AG08396 (cell line): ENCODE measurements at places on chromosomes 7 and 10.

GRCh38 chr10:101938305-101939007 lies 94.9 kb upstream of the KCNIP2 start:
- peak; percentile 46 for DNase-seq

DNA sequence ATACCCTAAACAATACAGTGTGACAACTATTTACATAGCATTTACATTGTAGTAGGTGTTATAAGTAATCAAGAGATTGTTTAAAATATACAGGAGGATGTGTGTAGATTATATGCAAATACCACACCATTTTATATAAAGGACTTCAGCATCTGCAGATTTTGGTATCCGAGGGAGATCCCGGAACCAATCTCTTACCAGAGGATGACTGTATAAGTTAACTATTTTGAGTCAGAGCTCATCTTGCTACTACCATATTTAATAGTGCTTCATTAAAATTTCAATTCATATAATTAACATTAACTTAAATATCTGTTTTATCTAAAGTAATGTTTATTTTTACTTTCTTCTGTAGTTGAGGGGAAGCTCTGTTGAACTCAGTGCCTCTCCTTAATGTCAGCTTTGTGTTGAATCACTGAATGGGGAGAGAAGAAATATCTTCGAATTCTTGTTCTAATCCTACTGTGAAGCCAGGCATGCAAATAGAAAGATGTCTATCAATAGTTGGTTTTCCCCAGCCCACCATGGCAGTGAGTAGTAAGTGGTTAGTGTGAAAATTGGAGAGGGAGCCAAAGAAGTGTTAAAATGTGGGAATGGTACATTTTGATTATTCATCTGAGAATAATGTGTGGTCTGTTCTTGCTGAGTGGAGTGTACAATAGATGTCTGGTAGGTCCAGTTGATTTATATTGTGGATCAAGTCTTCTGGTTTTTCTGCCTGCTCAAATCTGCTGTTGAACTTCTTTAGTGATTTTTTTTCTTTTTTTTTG lies 90.1 kb upstream of the CYP26C1 start:
- peak; percentile 3 for DNase-seq

- DNase-seq = no peak
Observed at GRCh38 chr7:101960985-101961708, 143.7 kb downstream of the CUX1 start.

GRCh38 chr10:45433716-45434469 lies 59.9 kb downstream of the ALOX5 start:
- DNase-seq = peak; percentile 7

DNA sequence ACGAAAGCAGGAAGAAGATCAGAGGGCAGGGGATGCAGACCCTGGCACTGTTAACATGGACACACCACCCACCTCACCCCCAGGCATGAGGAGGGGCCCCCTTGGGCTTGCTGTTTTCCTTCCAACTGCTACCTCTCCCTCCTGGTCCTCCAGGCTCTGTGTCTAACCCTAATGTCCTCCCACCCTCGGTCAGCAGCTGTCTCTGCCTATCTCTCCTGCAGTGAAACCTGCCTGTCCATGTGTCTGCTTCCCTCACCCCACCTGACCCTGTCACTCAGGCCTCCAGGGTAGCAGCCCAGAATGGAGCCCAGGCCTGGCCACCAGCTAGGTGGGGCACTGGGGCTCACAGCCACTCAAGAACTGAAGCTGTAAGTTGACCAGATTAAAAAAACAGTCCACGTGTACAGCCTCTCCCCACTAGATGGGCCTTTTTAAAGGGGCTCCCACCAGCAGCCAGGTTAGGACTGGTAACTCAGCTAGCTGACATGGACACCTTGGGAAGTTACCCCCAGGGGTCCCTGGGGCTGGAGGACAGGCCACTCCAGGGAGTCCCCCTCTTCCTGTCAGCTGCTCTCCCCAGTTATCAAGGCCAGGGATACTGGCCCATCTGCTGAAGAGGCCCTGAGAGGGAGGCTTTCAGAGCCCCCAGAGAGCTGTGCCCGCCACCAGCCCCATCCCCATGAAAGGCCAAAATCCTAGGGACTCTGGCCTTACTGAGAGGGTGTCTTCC lies 1.5 kb downstream of the SMARCD3 start:
- DNase-seq = no peak

GRCh38 chr10:71209731-71210541 lies 2.4 kb upstream of the UNC5B start:
- DNase-seq = no peak

DNA sequence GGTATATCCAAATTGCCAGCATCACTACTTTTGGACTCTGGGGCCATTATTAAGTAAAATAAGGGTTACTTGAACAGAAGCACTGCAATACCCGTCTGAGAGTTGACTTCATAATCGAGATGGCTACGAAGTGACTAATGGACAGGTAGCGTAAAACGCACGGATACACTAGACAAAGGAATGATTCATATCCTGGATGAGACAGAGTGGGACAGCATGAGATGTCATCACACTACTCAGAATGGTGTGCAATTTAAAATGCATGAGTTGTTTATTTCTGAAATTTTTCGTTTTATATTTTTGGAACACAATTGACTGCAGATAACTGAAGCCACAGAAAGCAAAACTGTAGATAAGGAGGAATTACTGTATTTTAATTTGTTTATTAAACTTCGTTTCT lies 421.5 kb upstream of the LRGUK start:
- DNase-seq = no peak

- DNase-seq = no peak
Observed at GRCh38 chr7:28315565-28316410, 96.5 kb upstream of the CREB5 start.

DNA sequence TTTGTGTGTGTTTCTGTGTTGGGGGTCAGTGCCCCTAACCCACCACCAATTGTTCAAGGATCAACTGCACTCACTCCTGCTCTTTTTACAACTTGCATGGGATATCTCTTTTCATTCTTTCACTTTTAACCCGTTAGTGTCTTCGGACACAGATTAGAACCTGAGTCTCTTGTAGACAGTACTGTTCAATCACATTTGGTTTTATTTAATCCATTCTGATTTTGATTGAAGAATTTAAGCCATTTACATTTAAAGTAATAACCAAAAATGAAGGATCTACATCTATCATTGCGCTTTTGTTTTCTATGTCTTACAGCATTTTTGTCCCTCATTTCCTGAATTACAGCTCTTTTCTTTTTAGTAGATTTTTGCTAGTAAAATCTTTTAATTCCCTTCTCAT lies 43.6 kb downstream of the ZNF248 start:
- DNase-seq = no peak

DNA sequence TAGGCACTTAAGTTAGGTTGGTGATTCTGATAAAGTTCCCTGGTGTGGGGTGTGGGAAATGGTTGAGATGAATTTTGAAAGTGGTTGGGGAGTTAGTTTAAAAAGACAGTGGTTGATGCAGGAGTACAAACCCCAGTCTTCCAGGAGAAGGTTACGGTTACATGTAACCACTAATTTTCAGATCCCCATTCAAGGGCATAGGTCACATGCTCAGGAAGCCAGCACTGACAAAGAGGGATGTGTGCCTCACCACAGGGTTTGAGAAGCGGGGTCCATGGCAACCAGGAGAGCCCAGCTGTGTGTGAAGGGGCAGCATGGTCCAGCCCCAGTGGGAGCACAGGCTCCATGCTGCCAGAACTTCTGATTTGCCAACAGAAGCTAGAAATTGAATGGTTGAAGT lies 144.2 kb downstream of the MDFIC start:
- DNase-seq = no peak

- DNase-seq = no peak
Observed at GRCh38 chr7:55973747-55974250, 9.4 kb downstream of the NIPSNAP2 start.

- DNase-seq = no peak
Observed at GRCh38 chr7:116597384-116597783, 72.5 kb downstream of the CAV1 start.

GRCh38 chr7:56092789-56093531 lies at the start of gene PHKG1:
PHKG1 (minus strand) TSS chr7:56092952; CDS start chr7:56088941, 4,011 bp downstream.
- DNase-seq = peak; percentile 89

DNA sequence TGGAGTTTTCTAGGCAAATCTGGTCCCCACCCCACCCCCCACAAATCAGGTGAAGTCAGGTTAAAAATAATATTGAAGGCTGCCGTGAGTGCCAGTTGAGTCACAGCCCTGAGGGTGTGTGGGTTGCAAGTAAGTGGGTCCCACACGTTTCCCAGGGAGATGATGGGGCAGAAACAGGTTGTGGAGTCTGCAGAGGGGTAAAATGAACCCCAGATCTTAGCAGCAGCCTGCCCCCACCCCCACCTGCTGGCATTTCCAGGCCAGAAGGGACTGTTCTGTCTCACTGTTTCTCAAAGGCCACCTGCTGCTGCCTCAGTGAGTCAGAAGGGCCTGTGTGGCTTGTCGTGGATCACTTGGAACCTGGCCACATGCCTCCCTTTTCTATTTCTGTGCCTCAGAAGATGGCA lies 59.8 kb upstream of the SMNDC1 start:
- DNase-seq = no peak

DNA sequence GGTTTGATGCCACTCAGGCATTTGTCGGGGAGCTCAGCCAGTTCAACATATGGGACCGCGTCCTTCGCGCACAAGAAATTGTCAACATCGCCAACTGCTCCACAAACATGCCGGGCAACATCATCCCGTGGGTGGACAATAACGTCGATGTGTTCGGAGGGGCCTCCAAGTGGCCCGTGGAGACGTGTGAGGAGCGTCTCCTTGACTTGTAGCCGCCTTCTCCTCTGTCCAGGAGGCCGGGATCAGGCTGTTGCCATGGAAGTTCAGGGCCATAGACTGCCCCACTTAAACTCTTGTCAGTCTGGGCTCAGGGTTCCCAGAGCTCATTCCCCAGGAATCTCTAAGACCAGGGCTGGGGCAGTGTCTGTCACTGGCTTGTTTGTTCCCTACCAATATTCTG lies 11.3 kb downstream of the NPTX2 start:
- no peak for DNase-seq

GRCh38 chr7:78226059-78226719 lies 427.6 kb downstream of the PHTF2 start:
- peak; percentile 15 for DNase-seq

DNA sequence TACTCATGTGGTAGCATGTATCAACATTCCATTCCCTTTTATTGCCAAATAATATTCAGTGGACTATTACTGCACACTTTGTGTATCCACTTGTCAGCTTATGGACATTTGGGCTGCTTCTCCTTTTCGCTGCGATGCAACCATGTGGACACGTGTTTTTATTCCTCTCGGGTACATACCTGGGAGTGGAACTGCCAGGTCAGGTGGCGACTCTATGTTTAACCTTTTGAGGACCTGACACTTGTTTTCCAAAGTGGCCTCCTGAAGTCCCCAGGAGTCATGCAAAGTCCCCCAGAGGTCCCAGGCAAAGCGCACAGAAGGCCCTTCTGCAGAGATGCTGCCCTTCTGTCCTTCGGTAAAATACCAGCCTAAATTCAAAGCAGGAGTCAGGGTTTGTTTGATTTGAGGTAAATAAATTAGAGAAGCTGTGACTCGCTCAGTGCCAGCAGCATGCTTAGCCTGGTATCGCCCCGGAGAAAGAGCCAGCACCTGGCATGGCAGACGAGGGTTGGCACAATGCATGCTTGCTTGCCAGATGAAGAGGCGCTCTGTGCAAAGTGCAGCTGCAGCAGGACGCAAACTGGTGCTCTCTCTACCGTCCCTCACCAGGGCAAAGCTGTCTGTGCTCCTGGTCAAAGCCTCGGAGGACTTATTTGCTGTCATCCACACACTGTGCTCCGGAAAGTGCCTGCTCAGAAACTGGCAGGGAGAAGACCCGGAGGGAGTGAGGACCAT lies 37.8 kb downstream of the HIPK2 start:
- DNase-seq = no peak

- DNase-seq = no peak
Observed at GRCh38 chr7:46945328-46945727, 636.6 kb downstream of the TNS3 start.

DNA sequence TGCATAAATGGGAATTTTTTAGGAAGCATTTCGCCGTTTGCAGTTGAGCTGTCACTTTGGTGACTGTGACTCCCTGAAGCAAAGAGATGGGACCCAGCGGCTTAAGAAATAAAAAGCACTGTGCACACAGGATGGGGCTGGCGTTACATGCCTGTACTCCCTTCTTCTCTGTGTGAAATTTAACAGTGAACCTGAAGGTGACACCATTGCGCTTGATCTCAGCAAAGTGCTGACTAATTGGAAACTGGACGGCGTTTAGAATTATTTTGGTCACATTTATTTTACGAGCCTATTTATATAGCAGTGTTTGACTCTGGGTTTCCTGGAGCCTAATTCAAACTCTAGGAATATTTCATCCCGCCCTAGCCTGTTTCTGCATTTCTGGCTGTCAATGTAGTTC lies 146.2 kb downstream of the PAXIP1 start:
- DNase-seq = no peak

- no peak for DNase-seq
Observed at GRCh38 chr7:54394834-54395233, 147.3 kb upstream of the VSTM2A start.

DNA sequence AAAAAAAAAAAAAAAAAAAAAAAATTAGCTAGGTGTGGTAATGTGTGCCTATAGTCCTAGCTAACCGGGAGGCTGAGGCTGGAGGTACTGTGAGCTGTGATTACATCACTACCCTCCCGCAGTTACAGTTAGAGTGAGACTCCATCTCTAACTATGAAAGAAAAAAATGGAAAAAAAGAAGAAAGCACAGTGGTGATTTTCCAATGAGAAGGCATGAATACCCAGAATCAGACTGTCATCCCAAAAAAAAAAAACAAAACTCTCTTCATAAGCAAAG lies 269.9 kb upstream of the MKLN1 start:
- DNase-seq = no peak

- DNase-seq = no peak
Observed at GRCh38 chr10:34413214-34413613, 401.9 kb downstream of the PARD3 start.

GRCh38 chr7:155167706-155168365 lies 97.7 kb downstream of the HTR5A start:
- no peak for DNase-seq

GRCh38 chr7:157690833-157691585 lies 354.2 kb downstream of the DNAJB6 start:
- peak; percentile 90 for DNase-seq

GRCh38 chr7:24821045-24821753 lies 63.9 kb upstream of the GSDME start:
- DNase-seq = peak; percentile 77

- DNase-seq = no peak
Observed at GRCh38 chr7:51279391-51280023, 37.1 kb downstream of the COBL start.

GRCh38 chr7:128093614-128094570 lies 62.7 kb upstream of the LRRC4 start:
- no peak for DNase-seq

- DNase-seq = no peak
Observed at GRCh38 chr7:76383089-76383944, 24.5 kb upstream of the YWHAG start.
